ENCODE measurements at places on chromosomes 2 and 18.
A peak's percentile ranks its signal among the peaks of the same experiment; 100 is the strongest.

DNA sequence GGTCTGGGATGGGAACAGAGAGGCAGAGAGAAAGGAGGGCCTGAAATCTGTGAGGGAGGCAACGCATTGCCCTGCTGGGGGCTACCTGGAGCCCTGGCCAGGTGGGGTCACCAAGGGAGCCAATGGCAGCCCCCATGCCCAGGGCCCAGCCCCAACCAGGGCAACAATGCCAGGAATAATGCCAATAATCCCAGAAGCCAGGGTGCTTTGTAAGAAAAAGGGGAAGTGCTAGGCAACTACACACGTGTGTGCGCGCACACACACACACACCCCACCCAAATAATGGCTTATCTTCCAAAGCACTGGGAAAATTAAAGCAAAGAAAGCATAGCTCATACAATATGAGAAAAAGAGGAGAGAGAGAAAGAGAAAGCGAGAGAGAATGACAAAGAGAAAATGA is 7.0 kb upstream of the CLEC4F start:
- no peak for DNase-seq

DNA sequence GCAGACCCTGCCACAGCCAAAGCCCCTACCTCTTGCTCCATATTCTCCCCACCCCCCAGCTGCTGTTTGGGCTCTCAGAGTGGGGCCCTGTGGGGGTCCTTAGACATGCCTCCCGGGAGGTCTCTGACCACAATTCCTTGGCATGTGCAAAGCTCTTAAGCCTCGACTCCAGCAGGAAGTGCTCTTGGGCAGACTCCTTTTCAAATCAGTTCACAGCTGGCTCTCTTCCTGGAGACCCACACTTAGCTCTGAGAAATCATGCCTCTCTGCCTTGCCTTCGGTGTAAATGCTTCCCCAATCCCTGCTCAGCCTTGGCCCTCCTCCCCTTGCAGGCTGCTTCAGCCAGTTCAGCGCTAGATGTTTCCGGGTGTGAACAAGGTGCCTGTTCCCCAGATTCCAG is 46.9 kb downstream of the NGEF start:
- no peak for DNase-seq

GRCh38 chr2:162914161-162914560 is 75.6 kb upstream of the KCNH7 start:
- DNase-seq: no peak

DNA sequence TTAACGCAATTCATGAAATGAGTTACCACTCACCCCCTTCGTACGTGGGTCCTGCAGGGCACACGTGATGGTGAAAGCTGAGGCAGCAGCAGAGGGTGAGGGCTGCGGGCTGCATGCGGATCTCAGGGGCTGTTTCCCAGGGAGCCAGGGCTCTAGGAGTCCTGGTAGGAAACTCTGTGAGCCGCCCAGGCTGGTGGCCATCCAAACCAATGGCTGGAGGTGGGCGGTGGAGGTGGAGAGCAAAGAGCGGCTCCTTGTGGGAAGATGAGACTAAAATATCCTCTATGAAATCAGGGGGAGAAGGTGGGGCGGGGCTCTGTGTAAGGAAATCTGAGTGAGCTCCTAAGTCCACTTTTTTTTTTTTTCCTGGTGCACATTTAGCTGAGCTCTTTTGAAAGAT is 120.1 kb upstream of the SLC1A4 start:
- no peak for DNase-seq

DNA sequence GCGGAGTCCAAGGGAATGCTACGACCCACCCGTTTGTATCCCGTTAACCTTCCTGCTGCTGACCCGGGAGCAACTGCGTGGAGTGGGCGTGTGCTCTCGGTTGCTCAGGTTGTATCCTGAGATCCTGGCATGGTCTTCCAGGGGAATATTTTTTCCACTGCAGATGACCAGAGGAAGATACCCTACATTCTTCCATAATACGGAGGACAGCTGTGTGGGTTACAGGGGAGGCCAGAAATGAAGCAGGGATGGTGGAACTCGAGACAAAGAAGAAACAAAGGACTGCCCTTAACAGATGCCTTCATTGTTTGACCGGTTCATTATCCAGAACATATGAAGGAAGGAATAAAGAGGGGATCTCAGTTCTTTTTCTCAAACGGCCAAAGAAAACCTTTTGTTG is 39.8 kb upstream of the CAB39 start:
- no peak for DNase-seq

GRCh38 chr2:7707723-7708122 is 790.5 kb downstream of the RNF144A start:
- DNase-seq: peak; percentile 92

- no peak for DNase-seq
These were observed 21.7 kb downstream of the BCL2 start for GRCh38 chr18:63297687-63298399.

DNA sequence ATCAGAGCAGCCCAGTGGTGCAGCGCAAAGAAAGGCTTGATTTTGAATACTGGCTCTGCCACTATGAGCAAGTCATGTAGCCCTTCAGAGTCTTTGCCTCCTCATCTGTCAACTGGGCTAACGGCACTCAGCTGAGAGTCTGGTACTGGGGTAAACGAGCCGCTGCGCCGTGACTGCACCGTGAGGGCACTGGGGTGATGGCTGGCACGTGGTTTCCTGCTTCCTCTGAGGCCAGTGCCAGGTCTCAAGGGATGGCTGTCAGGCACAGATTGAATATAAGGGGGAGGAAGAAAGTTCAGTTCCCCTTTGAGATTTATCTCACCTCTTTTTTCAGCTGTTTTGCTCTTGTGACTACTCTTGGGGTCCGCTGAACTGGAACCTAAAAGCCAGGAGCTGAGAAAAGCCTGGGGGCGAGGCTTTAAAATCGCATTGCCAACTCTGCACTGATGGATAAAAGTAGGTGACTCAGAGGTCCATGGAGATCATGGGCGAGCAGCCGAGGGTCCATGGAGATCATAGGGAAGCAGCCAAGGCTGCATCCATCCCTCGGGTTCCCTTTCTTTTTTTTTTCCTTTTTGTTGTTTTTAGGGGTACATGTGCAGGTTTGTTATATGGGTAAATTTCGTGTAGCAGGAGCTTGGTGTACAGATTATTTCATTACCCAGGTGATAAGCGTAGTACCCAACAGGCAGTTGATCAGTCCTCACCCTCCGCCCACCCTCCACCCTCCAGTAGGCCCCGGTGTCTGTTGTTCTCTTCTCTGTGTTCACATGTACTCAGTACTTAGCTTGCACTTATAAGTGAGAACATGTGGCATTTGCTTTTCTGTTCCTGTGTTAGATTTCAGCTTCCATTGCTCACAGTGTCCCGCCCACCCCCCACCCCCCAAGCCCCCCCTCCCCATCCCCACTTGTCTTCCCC is 114.3 kb downstream of the SPP2 start:
- no peak for DNase-seq

DNA sequence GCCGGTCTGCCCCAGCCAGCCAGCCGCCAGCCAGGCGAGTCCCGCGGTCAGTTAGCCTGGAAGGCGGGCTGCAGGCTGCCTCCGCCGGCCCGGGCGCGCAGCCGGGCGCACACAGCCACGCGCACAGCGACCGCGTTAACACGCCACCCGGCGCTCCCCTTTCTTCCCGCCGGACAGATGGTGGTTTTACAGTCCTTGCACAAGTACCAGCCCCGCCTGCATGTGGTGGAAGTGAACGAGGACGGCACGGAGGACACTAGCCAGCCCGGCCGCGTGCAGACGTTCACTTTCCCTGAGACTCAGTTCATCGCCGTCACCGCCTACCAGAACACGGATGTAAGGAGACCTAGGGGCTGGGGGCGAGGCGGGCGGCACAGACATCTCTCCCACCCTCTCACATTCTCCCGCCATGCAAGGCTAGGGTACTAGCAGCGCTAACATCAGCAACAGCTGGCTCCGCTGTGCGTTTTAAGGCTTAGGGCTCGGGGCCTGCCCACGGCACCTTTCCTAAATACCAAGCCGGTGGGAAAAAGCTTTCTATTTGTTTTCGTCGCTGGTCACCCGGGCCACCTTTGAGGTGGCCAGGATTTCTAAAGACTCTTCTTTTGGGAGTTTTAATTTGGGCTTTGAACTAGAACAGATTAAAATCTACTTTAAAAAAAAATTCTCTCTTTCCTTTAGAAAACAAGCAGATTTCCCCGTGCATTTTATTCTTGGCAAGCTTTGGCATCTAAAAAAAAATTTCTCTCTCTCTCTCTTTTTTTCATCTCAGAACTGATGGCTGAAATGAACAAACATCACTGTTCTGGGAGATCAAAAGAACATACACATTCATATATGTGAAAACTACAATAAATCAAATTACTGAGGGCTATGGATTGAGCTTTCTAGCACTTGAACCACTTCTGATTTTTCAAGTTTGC is 2.9 kb downstream of the TBR1 start:
- no peak for DNase-seq

- DNase-seq: no peak
These were observed 5.3 kb downstream of the MFSD6 start for GRCh38 chr2:190413421-190413820.

- no peak for DNase-seq
These were observed 79.6 kb upstream of the RAPGEF4 start for GRCh38 chr2:172655838-172656573.

- peak; percentile 17 for DNase-seq
These were observed 74.8 kb upstream of the RIOK3 start for GRCh38 chr18:23378302-23378686.

DNA sequence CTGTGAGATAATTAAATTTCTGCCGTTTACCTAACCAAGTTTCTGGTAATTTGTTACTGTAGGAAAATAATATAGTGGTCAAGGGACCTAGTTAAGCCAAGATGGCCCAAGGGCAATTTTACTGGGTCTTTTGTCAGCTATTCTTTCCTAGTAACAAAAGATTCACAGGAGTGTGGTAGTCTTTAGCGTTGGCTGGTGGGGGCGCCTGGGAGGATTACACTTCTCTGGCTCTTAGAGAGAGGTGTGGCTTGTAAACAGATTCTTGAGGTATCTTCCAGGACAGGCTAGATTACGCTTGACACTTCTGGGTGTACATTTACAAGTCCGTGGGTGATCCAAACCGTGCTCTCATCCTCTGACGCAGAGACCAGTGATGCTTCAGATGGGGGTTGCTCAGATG is 3.3 kb upstream of the ACOXL start:
- DNase-seq: no peak

DNA sequence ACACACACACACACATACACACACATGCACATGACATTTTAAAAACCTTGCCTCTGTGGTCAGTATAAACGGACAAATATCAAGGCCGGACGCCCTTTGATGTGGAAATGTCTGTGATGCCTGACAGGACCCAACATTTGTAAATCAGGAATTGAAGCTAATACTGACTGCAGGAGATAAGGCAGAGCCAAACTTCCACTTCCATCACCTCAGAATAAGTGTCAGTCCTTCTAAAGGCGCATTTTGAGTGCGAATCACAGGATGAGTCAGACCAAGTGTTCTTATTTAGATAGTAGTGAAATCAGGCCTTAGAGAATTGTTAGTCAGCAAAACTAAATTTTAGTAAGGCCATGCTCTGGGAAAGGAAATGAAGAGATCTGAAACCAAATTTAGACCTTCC is 211.7 kb upstream of the LRATD1 start:
- DNase-seq: no peak

DNA sequence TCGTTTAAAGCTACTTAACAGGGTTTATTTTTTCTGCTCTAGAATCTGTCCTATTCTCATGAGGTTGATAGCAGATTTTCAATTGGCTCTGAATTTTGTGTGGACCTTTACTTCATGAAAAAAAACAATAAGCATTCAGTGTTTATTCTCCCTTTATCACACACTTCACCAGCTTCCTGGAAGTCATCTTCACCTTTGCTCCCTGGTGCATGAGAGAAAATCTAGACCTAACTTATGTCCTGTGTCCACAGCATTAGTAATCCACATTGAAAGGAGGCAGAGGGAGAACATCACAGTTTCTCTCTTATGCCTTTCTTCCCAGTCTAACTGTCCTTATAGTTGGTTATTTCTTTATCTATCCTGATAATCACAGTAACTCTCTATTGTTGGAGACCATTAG is 316.1 kb downstream of the PTH2R start:
- DNase-seq: no peak

- no peak for DNase-seq
These were observed 41.1 kb downstream of the CDK15 start for GRCh38 chr2:201847481-201847880.

GRCh38 chr2:76998704-76999103 is 523.5 kb downstream of the LRRTM4 start:
- DNase-seq: no peak

DNA sequence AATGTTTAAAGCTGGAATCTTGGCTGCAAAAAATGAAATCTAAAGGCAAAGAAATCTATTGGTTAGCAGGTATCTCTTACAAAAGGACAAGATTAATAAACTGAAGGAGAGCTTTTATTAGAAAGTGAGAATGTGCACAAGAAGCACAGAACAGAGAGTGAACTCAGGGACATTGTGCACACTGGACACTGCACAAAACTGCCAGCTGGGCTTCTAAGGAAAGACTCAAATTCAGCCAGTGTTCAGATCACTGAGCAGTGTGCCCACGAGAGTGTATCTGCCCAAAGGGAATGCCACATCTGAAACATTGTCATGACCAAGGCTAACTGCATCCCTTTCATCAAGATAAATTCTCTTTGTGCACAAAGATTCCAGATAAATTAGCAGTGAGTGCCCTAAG is 129.7 kb upstream of the KCNH7 start:
- DNase-seq: no peak

DNA sequence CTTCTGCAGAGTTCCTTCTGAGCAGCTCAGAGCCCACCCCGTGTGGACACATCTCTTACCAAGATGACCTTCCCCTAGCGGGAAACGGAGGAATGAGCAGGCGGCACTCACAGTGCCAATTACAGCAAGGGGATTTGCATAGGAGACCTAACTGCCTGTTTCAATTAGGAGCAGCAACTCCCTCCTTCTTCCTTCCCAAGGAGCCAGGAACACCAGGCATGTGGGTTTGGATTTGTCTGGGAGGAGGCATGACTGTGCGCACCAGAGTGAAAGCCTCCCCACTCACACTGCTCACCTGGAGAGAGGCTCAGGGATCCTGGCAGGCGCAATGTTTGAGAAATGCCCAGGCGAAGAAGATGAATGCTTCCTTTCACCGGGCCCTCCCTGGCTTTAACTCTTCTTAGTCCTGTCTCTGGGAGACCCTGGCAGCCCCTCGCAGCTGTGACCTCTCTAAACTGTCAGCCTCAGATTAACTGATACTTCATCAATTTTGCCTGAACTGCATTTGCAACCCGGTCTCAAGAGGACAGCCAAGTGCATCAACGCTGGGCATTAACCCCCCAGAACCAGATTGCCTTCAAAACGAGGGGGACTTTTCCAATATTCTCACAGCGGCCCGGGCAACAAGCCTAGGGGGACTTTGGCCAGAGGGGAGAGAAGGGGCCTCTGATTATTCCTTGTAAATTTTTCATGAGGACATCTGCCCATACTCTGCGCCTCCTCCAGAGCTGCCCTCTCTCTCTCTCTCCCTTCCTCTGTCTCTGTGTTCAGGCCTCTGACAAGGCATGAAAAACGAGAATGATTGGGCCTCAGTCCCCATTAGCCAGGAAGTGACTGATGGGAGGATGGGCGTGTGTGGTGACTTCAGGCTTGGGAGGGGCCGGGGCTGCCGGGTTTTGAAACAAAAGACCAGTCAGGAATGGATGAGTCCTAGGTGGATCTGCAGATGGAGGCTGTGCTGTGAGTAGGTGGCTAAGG is 93.8 kb downstream of the CMPK2 start:
- no peak for DNase-seq

GRCh38 chr2:17182399-17182798 is 335.8 kb downstream of the RAD51AP2 start:
- no peak for DNase-seq

- no peak for DNase-seq
These were observed 169.8 kb upstream of the NCK2 start for GRCh38 chr2:105574796-105575344.

GRCh38 chr2:148560496-148560895 is 84.1 kb upstream of the EPC2 start:
- no peak for DNase-seq

- DNase-seq: no peak
These were observed 295.1 kb upstream of the TNP1 start for GRCh38 chr2:217154923-217155322.
